Activated CD4-positive, alpha-beta T cell treated with anti-CD3 and anti-CD28 coated beads for 36 hours (primary cell): ENCODE measurements at places on chromosomes 16 and 17. TPM values are rescaled to one million over a fixed set of nuclear protein-coding genes. Genes with fewer than 3 reads are reported as not detected.

DNA sequence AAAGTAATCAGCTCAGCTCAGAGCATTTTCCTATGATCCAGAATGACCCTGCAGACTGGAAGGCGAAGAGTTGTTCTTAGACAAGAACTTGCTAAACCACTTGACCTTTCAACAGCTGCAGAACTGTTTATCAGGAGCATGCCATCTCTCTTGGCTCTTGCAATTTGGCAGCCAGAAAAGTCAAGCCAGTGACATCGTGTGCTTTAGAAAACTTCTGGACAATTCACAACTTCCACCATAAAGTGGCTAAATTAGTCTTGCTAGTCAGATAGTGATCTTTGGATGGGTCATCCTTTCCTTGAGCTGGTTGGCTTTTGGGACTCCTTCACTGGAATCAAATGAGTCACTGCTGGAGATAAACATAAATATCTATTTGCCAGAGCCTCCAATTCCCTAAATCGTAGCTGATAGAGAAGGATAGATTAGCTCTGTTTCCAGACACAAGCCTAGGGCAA lies 146.5 kb downstream of the MAP2K6 start:
- H3K36me3 ChIP-seq, result no peaks in the 10 kb centered on the region
- no peak overlapping the region for H3K27ac ChIP-seq
- H3K27me3 ChIP-seq, result no peaks in the 10 kb centered on the region
- no peak overlapping the region for H3K4me3 ChIP-seq
- H3K4me1 ChIP-seq, result no peaks in the 10 kb centered on the region

GRCh38 chr17:74443516-74444296 lies 11.8 kb downstream of the GPRC5C start:
- H3K4me3 ChIP-seq, result no peak overlapping the region
- DNase-seq, result no peak
- no peak overlapping the region for H3K27ac ChIP-seq
- no peaks in the 10 kb centered on the region for H3K36me3 ChIP-seq

DNA sequence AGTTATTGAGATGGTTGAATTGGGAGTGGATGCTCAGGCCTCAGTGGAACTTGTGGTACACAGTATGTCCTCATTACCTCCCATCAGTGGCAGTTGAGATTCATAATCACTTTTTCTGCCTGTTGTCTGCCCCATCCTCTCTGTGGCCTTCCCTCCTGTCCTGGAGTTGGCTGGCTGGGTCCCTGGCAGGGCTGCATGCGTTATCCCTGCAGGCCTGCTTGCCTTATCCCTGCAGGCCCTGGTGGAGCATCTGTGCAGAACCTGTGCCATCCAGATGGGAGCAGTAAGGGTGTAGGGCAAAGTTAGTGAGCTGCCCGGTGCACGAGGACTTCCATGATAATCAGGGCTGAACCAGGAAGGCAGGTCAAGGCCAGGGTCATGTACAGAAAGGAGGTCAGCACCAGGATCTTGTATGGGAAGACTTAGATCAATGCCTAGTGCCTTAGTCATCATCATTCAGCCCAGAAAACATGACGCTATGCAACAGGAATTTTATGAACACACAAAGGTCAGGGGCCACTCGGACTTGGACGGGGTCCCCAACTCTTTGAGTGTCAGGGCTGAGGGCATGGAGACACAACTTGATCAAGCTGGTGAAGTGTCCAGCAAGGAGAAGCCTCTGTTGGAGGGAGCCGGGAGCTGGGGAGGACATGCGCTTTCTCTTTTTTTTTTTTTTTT lies 47.2 kb downstream of the ABCC1 start:
- peaks cover 35% of the 10 kb centered on the region for H3K4me1 ChIP-seq
- peak overlapping the region; percentile 58 for H3K27ac ChIP-seq
- no peak overlapping the region for H3K4me3 ChIP-seq
- H3K36me3 ChIP-seq, result peaks cover 24% of the 10 kb centered on the region

DNA sequence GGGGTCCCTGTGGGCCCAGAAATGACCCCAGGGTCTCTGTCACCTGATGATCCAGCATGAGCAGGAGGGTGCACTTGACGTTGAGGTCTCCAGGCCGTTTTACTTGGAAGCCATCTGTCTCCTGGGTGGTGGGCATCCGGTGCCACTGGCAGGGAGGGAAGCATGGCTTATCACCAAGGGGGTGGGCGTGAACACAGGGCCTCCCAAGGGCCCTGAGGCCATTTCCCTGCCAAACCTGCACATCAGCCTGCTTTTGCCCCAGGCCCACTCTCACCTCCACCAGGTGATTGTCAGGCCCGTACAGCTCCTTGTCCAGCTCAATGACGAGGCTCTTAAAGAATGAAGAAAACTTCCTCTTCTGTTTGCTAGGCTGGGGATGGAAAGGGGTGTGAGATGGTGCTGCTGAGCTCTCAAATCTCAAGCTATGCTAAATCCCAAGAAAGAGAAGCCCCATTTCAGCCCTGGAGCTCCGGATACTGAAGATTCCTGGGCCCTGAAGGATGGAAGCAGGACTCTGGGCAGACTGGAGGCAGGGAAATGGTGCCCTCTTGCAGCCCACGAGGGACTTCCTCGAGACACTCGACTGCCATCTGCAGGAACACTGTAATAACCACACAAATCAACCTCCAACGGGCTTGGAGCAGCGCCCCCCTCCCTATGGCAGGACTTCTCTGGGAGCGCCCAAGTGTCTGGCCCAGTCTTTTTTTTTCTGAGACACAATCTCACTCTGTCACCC lies 7.1 kb upstream of the FTSJ3 start:
- DNase-seq, result peak; percentile 77
- peaks cover 42% of the 10 kb centered on the region for H3K4me1 ChIP-seq
- H3K4me3 ChIP-seq, result no peak overlapping the region
- H3K27me3 ChIP-seq, result no peaks in the 10 kb centered on the region
- peaks cover 63% of the 10 kb centered on the region for H3K36me3 ChIP-seq

GRCh38 chr16:4420505-4421105 lies 4.2 kb upstream of the CORO7 start:
- no peak overlapping the region for H3K4me3 ChIP-seq
- no peak for DNase-seq
- peaks cover 10% of the 10 kb centered on the region for H3K4me1 ChIP-seq
- peaks cover 2% of the 10 kb centered on the region for H3K36me3 ChIP-seq
- H3K27ac ChIP-seq, result no peak overlapping the region

DNA sequence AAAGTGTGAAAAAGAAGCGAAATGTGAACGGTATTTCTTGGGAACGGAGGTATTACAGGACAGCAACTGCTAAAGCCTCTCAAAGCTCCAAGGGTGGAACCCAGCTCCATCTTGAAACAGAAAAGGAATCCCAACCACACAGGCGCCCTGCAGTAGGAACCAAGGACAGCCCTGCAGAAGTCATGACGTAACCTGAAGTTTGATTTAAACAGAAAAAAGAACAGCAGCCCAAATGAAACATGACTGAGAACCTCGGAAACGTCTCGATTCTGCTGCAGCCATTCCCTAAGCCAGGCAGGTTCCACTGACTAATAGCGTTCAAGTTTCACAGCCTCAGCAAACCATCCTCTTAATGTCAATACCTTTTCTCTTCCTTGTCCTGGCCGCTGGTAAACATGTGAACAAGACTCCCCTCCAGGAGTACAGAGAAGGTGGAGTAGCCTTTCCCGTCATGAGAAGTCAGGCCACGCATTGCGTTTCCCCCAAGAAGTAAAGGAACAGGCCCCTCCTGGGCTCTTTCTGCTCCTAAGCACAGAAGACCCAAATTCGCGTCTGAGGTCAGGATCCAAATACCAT lies 20.1 kb downstream of the SIAH1 start:
- peak overlapping the region; percentile 84 for H3K27ac ChIP-seq
- peak overlapping the region; percentile 90 for H3K4me3 ChIP-seq
- DNase-seq, result peak; percentile 26
- peaks cover 10% of the 10 kb centered on the region for H3K36me3 ChIP-seq

DNA sequence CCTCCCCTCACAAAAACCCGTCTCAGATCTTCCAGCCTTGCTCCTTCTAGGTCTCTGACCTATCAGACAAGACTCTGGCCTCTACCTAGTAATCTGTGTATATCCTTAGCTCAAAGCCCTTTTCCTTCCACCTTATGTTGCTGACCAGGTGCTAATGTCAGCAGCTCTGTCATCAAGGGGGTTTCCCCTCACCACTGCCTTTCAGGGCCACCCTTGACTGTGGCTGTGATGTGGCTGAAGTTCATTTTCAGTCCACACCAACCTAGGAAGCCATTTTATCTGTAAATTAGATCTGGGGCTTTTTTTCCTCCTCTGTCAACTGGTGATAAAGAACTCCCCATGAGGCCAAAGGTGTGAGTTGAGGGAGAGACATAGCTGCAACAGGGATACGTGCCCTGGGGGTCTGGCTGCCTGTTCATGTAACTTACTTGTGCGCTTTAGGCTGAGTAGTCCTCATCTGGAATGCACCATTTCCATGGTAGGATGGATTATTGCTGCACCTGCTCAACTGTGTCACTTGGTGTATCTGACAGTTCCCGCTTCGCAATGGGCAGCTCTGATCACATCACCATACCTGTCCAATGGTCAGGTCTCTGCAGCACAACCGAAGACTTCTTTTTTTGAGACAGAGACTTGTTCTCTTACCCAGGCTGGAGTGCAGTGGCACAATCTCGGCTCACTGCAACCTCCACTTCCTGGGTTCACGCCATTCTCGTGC lies 14.7 kb upstream of the RUNDC3A start:
- no peak for DNase-seq
- H3K4me1 ChIP-seq, result no peaks in the 10 kb centered on the region
- H3K27ac ChIP-seq, result no peak overlapping the region

DNA sequence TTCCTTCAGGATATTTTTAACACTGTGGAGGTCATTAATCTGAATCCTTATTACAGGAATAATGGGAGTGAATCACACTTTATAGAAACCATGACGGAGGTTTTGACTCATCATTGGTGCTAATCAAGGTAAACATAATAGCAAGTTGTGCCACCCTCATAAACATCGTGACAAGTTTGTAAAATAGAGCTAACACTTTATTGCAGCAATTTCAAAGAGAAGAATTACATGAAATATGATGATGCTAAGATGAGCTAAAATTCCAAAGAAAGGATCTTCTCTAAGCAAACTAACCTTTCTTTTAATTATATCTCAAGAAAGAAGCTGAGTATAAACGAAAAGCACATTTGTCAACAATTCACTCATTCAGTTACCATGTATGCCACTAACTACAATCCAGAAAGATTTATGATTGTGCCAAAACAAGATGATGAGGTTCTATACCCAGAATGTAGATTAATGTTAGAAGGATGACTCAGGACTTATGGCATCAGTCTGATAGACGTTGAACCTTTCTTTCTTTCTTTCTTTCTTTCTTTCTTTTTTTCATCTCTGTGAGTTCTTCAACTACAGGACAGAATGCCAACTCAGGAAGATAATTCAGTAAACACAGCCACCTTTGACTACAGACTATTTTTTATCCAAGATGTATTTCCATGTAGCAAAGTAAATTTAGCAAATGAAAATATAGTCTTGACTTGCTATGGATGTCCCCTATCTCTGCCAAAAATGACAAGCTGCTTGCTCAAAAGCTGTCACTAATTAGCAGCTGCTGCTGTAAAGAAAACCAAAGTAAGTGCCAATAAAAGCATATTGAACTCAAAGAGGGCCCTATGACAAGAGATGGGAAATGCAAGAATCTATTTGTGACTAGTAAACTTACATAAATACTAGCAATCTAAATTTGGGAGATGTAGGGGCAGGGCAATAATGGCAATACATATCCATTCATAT lies 23.3 kb downstream of the STAT5B start:
- H3K4me3 ChIP-seq, result no peak overlapping the region
- peaks cover 78% of the 10 kb centered on the region for H3K4me1 ChIP-seq
- peak overlapping the region; percentile 93 for H3K27ac ChIP-seq
- H3K36me3 ChIP-seq, result peaks cover 18% of the 10 kb centered on the region

GRCh38 chr17:77580531-77581270 lies 377.8 kb upstream of the TNRC6C start:
- no peaks in the 10 kb centered on the region for H3K27me3 ChIP-seq
- peaks cover 3% of the 10 kb centered on the region for H3K4me1 ChIP-seq
- H3K36me3 ChIP-seq, result no peaks in the 10 kb centered on the region
- no peak overlapping the region for H3K27ac ChIP-seq
- no peak overlapping the region for H3K4me3 ChIP-seq
- DNase-seq, result no peak

DNA sequence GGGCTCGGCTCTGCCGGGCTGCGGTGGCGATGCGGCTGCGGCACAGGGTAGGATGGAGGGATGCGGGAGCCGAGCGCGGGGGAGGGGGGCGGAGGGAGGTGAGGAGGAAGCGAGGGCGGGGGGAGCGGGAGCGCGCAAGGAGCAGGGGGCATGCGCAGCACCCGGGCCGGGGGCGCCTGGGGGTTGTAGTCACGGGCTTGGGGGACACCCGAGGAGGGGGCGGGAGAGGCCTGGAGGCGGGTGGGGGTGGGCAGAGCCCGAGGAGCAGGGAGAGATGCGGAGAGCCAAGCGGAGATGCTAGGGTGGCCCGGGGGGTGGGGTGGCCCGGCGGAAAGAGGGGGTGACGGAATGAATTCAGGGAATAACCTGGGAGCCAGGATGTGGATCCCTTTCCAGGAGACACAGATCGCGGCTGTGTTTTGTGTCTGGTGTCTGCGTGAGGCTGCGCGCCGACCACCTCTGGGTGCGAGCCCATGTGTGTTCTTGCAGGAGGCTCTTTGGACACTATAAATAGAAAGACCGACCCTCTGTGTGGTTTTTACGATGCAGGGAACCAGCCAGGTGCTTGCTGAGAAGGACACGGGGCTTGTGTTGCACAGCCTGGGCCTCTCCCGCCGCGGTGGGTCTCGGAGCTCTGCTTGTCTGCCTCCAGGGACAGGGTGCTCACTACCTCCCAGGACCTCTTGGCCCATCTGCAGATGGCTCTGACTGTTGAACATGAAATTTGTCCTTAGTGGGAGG lies at the start of gene STX1B:
Gene STX1B (minus strand): TSS at position 54 of the 741 bp plus-strand sequence. CDS start 242 bp downstream, outside the sequence.
- H3K36me3 ChIP-seq, result no peaks in the 10 kb centered on the region
- H3K27me3 ChIP-seq, result peaks cover 11% of the 10 kb centered on the region
- peak; percentile 75 for DNase-seq
- H3K4me1 ChIP-seq, result peaks cover 12% of the 10 kb centered on the region
- peak within 1 kb of the TSS; percentile 17 for H3K27ac ChIP-seq
- H3K4me3 ChIP-seq, result peak within 1 kb of the TSS; percentile 61

- DNase-seq, result no peak
- no peak overlapping the region for H3K4me3 ChIP-seq
- no peaks in the 10 kb centered on the region for H3K36me3 ChIP-seq
These were observed 134.1 kb downstream of the CA10 start for GRCh38 chr17:52024300-52024870.

GRCh38 chr16:13150181-13150885 lies 248.9 kb downstream of the SHISA9 start:
- DNase-seq, result no peak
- peaks cover 6% of the 10 kb centered on the region for H3K27me3 ChIP-seq
- H3K27ac ChIP-seq, result no peak overlapping the region
- H3K4me3 ChIP-seq, result no peak overlapping the region
- no peaks in the 10 kb centered on the region for H3K4me1 ChIP-seq

- H3K4me3 ChIP-seq, result peak overlapping the region; percentile 94
- DNase-seq, result peak; percentile 60
- peak overlapping the region; percentile 97 for H3K27ac ChIP-seq
- no peaks in the 10 kb centered on the region for H3K27me3 ChIP-seq
These were observed 932 bp downstream of the ZNF267 start for GRCh38 chr16:31874366-31875111.

- peak; percentile 36 for DNase-seq
- H3K27ac ChIP-seq, result no peak overlapping the region
These were observed 1.6 kb upstream of the LDAF1 start for GRCh38 chr16:21156767-21157467.

GRCh38 chr16:989354-989814 lies 7.8 kb downstream of the SOX8 start:
- H3K4me3 ChIP-seq, result no peak overlapping the region
- peaks cover 6% of the 10 kb centered on the region for H3K4me1 ChIP-seq
- H3K27ac ChIP-seq, result no peak overlapping the region
- DNase-seq, result no peak
- no peaks in the 10 kb centered on the region for H3K36me3 ChIP-seq

TMC6 gene
- total RNA-seq, result 145 TPM

ATP2A1 gene
- 3.4 TPM for total RNA-seq

MAF gene
- total RNA-seq, result 66.9 TPM

DYNLRB2 gene
- total RNA-seq, result not detected

ATP2C2 gene
- not detected for total RNA-seq
